ENCODE measurements at places on chromosomes 12 and 14.

DNA sequence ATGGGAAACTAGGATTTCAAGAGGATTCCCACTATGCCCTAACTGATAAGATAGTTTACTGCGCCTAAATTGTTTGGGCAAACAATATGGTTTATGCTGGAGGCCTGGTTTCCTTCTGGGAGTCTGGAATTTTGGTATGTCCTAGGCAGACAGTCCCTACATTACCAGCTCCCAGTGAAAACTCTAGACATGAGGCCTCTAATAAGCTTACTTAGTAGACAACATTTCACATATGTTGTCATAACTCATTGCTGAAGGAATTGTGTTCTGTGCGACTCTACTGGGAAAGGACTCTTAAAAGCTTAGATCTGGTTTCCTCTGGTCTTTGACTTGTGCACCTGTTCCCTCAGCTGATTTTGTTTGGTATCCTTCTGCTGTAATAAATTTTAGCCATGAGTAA, 18.0 kb upstream of the PRPF39 start:
- no peak for DNase-seq

DNA sequence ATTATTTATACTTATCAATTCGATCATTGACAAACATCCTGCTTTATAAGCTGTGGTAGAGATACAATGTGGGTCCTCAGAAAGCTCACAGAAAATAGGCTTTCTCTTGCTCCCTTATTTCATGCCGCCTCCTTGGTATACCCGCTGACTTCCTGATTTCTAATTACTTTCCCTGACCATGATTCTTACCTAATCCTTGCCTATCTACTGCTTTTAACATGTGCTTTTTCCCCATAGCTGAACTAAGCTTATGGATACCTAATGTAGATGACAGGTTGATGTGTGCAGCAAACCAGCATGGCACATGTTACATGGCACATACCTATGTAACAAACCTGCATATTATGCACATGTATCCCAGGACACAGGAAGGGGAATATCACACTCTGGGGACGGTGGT, 65.1 kb downstream of the ITPR2 start:
- DNase-seq: no peak

GRCh38 chr12:118981285-118982211, at the start of gene SRRM4:
Gene SRRM4 (plus strand): TSS chr12:118981541. CDS start chr12:118981883, 342 bp downstream.
- peak; percentile 93 for DNase-seq

DNA sequence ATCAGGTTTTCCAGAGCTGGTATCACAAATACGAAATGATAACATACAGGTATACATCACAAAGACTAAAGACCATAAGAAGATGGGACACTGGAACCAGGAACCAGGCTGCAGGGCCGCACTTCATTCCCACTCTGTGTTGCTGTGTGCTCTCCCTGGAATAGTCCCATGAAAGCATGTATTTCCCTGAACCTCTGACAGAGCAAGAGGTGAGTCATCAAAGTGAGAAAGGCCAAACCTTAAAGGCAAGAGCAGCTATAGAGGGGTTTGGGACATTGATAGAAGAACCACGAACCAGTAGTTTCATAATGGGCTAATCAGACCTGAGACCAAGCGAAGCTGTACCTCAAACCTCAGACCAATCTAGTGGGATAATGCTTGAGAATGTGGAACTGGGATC, 283.0 kb upstream of the PRKD1 start:
- DNase-seq: no peak

DNA sequence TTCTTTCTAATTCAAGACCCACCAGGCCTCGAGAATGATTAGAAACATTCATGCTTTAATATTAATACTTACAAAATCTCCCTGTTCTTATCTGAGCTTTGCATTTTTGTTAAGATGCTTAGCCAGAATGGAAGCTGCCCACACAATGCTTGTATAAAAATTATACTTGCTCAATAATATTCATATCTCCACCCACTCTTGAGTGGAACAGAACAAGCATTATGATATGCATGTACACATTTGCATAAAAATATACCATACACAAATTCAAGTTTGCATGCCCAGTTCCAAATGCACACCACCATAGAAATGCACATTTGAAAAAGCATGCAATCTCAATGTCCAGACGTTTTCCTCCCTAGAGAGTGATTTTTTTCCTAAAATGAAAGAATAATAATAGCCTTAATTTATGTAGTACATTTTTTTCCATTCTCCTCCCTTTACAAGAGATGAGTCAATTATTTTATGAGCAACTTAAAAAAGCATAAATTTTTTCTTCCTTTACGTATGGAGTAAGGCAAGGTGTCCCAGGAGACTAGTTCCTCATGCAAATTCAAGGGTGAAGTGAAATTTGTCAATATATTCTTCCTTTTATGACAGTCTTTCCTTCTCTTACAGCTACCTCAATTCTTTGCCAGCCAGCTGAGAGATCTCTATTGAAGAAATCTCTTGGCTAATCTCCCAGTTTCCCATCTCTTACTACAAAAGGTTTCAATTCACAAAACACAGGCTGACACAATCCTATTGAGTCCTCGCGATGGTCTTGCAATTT, 313.1 kb upstream of the GARIN6 start:
- DNase-seq: peak; percentile 86

GRCh38 chr12:46296822-46297221, 28.0 kb upstream of the SLC38A1 start:
- DNase-seq: no peak

GRCh38 chr12:100201604-100202423, 1.2 kb downstream of the ACTR6 start:
- DNase-seq: no peak

Data from NCI-H1105 treated with DMSO at 0.1 percent for 48 hours (cell line).